Hippocampal formation (tissue), 2 donors: ENCODE measurements at places on chromosomes 6 and 20.

DNA sequence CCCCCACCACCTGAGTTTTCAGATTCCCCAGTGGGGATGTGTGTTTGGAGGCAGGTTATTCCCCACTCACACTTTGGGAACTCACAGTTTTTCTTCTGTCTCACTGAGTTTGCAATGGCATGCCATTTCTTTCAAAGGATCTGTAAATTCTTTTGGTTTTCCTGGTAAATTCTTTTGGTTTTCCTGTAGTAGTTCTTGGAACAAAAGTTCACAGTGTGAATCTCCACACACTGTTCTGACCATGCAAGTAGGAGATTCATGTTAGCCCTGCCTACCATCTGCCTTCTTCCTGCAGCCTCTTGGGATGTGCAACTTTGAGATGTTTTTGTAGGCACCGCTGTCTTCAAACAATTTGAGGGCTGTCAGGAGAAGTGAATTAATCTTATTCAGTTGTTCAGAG lies 165.6 kb upstream of the OGFRL1 start:
- DNase-seq: no peak

DNA sequence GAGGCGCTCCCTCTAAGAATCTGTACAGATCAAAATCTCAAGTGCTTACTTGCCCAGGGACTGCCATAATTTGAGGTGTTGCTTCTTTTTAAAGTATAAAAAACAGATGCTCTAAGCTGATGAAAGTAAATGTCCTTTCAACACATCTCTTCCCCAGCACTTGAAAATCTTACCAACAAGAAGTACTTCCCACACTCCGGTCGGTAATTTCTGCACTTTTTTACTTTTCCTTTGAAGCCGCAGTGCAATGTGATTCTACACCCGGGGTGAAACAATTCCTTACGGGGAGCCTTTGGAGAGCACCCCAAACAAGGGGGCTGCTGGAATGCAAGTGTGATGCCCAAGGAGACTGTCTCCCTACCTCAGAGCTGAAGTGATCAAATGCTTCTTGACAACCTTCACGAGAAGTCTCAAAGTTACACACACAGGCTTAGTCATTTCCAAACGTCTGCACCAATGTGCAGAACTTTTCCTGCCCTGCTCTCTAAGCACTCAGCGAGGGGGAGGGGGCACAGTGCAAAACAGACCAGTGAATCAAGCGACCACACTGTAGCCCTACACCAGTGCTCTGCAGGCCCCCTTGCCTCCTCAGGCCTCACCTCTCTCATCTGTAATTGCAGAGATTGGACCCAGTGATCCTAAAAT lies 56.7 kb downstream of the ATXN1 start:
- DNase-seq: no peak

DNA sequence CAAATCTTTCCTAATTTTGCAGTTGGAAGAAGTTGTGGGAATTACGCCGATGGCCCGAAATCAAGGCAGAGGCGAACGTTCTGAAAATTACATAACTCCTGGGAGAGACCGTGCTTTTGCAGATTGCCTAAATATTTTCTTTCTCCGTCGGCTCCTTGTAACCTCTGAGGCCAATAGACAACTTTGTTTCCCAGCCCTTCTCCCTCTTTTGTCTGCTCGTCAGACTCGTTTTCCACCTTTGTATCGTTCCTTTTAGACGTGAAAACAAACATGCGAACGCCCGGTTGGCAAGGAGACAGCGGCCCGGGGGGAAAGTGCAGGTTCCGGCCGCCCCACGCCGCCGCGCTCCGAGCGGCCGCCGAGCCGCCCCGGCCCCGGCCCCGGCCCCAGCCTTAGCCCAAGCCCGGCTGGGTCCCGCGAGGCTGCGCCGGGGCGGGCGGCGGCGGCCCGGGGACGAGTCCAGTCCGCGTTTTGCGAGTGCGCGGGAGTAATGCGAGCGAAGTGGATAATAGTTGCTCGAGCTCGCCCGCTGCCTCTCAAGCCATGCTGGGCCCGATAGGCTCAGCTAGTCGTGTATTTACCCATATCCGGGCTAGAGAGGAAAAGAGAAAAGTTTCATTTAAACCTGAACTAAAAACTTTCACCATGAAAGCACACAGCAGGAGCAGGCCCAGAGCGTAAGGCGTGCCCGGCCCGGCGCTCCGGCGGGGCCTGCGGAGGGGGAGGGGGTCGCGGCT lies at the start of gene ARID1B:
ARID1B (plus strand) TSS at position 539 of the 737 bp plus-strand sequence. CDS start 303 bp downstream, outside the sequence.
- peak; percentile 62 for DNase-seq

DNA sequence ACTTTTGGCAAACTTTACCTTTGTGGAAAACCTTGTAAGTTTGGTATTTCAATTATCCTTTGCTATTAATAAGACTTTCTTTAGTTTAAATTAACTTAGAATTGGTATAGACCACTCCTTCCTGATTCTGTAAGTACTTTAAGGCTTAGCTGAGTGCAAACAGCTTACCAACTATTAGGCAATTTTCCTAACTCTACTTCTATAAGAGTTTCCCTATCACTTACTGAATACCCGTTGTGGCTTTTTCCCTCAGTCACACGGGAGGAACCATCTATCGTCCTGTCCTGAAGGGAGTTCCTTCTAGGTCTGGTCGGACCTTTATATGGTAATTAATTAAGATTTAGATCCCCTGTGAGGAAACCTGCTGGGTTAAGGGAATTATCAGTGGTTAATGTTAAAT lies 9.6 kb downstream of the SLC35A1 start:
- no peak for DNase-seq

GRCh38 chr6:4319981-4320683 lies 184.8 kb upstream of the ECI2 start:
- DNase-seq: no peak

DNA sequence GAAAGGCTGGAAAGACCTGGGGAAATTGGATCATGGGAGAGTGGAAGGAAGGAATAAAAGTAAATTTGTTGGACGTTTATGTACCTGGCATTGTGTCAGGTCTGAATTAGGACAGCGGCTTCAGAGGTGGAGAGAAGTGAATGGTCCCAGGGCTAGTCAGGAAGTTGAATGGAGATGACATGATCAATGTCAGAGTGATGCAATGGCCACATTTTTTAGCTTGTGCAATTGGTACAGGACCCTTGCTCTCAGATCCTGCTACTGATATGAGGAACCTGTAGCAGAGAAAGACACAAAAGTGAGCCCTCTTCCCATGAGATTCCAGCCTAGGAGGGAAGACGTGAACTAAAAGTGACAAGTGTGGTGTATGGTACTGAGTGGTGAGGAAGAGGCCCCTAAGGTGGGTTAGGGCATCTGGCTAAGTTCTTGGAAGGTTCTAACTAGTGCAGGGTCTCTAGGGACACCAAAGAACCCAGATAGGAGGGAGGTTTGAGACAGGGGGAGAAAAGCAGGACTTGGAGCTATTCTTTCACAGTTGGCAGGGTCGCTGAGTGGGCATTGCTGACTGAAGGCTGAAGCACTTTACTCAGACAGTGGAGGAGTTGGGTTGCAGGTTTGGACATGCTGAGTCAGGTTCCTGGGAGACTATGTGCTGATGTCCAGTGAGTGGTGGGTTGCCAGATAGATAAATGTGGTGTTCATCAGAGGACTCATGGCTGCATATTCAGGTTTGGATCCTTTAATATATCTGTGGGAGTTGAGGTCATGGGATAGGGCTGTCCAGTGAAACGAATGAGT lies 266.1 kb upstream of the RNF24 start:
- DNase-seq: no peak

GRCh38 chr6:43972913-43973300 lies 154.3 kb downstream of the MRPL14 start:
- DNase-seq: peak; percentile 9

DNA sequence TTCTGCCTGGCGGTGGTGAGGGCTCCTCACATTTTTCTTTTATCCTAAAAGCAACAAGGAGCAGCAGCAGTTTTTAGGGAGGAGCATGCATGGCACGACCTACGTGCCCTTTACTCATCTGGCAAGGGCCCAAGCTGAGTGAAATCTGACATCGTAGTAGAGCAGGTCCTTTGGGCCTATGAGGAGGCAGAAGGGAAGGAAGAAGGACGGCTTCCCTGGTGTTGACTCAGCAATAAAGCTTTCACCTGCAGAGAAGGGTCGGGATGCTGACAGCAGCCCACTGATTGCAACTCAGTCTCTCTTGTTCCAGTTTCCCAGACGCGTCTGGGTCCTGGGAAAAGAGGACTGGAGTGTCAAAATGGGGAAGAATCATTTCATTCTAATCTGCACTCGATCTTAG lies 409.1 kb upstream of the AGPAT4 start:
- DNase-seq: no peak

- no peak for DNase-seq
Measured at GRCh38 chr6:18148304-18149025, 6.4 kb downstream of the TPMT start.

DNA sequence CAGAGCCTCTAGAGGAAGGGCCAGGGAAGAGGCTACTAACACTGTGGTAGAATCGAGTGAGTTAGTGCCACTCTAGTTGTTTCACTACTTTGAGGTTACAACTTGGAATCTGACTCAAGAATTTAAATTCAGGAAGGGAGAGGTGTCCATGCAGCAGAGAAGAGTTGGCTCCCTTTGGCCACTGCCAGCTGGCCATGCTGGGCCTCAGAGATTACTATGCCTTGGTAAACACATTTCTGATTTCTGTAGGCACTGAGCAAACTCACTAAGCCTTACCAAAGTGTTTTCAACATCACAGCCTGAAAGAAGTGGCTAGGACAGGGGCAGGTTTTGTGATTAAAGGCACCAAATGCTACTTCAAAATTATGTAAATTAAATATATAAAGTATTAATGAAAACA lies 61.9 kb downstream of the ZHX3 start:
- no peak for DNase-seq

- no peak for DNase-seq
Measured at GRCh38 chr6:155183095-155183494, 80.7 kb upstream of the CLDN20 start.

DNA sequence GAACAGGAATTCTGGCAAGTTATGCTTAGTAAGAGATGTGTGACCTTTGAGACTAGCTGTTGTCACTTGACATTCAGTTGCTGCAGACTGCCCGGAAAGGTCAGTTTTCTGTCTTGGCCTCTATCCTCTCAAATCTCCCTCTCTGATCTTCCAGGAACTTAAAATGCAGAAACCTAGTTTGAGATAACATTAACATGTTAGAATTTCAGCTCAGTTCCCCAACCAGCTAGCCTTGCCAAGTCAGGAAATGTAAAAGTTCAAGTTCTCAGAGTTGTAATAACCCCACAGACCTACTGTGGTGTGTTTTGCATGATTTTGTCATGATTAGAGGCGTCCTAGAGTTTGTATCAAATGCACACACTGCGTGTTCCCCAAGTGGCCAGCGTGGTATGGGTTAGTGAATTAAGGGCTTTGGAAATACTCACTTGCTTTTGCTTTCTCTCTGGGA lies 46.6 kb downstream of the DUSP22 start:
- no peak for DNase-seq

GRCh38 chr6:75497994-75498393 lies 4.4 kb upstream of the FILIP1 start:
- DNase-seq: no peak

DNA sequence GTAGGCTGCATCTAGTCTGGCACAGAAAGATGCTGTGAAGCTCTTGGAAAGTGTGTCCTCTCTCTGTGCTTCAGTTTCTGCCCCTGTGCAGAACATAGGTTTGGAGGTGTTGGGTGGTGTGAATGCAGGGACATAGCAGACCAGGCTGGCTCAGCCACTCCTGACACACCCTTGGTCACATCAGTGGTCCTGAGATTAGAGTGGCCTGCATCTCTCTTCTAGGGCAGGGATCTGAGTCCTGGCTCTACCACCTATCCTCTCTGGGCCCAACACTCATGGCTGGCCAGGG lies 10.1 kb upstream of the TLDC2 start:
- no peak for DNase-seq

DNA sequence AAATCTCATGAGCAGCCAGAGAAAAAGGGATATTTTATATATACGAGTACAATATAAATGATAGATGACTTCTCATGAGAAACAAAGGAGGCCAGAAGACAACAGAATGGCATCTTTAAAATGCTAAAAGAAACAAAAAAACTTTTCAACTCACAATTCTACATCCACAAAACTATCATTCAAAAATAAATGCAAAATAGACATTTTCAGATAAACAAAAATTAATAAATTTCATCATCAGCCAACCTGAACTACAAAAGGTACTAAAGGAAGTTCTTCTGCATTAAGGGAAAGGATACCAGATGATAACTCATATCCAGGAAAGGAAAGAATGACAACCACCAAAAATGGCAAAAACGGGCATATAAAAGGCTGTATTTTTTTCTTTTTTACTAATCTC lies 27.9 kb upstream of the ANKRD60 start:
- DNase-seq: no peak

DNA sequence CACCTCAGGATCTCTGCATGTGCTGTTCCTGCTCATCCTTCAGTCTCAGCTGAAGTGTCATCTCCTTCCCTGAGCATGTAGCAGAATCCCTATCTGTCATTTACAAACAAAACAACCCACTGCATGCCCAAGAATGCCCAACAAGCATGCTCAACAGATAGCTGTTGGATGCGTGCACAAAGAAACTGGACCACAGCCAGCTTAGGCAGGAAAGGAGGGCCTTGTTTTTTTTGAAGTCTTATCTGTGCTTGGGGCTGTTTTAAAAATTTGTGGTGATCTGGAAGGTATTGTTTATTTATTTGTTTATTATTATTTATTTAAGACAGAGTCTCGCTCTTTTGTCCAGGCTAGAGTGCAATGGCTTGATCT lies 18.5 kb upstream of the SLC16A10 start:
- no peak for DNase-seq

GRCh38 chr6:53529324-53530036 lies 15.4 kb downstream of the GCLC start:
- no peak for DNase-seq

DNA sequence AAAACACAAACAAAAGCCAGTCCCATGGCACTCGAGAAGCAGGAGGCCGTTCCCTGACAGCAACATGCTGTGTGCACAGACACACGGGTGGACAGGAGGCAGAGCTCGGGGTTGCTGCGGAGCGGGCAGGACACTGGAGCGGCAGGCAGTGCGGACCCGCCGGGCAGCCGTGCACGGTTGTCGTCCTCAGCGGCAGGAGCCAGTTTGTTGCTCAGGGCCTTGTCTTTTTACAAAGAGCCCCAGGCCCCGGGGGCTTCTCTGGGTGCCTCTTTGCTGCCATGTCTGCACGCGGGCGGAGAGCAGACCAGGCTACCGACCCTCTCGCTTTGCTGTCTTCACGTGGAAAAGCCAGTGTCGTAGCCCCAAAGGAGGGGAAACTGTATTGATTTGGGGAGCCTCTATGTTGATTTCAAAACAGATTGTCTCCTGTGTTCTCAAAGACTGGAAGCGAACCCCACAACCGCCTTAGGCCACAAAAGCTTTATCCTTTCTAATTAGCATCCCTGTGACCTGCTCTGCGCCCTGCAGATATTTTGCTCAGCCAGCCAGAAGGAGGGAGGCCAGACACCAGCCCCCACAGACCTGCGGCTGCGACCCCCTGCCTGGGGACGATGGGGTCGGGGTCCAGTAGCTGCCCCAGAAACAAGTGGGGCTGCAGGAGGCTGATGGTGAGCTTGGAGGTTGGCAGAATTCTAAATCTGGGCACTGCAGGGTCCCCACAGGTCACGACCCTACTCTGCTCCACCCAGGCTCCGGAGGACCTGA lies 50.2 kb downstream of the ERMARD start:
- no peak for DNase-seq

- no peak for DNase-seq
Measured at GRCh38 chr6:143451531-143451930, 926 bp downstream of the PEX3 start.

- DNase-seq: no peak
Measured at GRCh38 chr6:166950443-166950821, 5.9 kb downstream of the RNASET2 start.

- DNase-seq: no peak
Measured at GRCh38 chr6:116335612-116336215, 35.0 kb upstream of the DSE start.
